ENCODE measurements at places on chromosomes 16 and 17.

- no peak for DNase-seq
These were observed 453.3 kb downstream of the KCNJ2 start for GRCh38 chr17:70622368-70623260.

DNA sequence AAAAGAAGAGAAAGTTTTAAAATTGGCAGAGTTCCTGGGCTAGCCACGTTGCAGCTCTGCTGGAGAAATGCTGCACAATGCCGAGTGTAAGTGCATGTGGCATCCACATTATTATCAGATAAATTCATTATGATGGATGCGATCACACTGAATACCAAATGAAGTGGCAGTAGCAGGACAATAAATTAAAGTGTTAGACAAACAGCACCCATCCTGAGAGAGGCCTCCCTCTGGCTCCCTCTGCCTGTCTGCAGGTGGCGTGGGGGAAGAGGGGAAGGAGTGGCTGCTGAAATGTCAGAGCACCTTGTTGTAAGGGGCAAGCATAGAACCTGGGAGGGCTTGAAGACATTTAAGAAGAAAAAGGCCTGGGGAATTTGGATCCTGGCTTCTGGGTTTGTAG is 324.1 kb downstream of the HAPSTR1 start:
- DNase-seq, result no peak

DNA sequence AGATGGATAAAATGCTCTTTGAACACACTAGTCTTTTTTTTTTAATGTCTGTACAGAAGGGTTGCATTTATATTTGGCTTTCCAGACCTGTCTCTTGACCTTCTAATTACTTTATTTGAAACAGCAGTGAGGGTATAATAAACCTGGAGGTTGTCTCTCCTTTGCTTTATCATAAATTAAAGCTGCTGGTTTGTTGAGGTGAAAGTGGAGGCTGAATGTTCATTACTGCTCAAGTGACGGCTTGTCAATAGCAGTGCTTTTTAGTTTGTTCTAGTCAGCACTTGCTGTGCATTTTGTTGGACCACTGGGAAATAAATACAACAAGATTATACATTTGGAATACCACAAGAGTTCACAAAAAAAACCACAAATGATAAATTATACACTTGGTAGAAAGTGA is 264.2 kb downstream of the IRX3 start:
- DNase-seq, result no peak

GRCh38 chr17:49082231-49082630 is 50.3 kb upstream of the B4GALNT2 start:
- no peak for DNase-seq

- DNase-seq, result no peak
These were observed 28.9 kb upstream of the CLEC18A start for GRCh38 chr16:69922200-69922599.

GRCh38 chr17:79897243-79898063 is 58.2 kb upstream of the CBX4 start:
- no peak for DNase-seq
